Tongue (tissue), 3 donors: ENCODE measurements at places on chromosomes 12 and 14. TPM values are rescaled to one million over a fixed set of nuclear protein-coding genes. Genes with fewer than 3 reads are reported as not detected.

- DNase-seq: no peak
Observed at GRCh38 chr12:24553259-24553658, 395.6 kb downstream of the BCAT1 start.

DNA sequence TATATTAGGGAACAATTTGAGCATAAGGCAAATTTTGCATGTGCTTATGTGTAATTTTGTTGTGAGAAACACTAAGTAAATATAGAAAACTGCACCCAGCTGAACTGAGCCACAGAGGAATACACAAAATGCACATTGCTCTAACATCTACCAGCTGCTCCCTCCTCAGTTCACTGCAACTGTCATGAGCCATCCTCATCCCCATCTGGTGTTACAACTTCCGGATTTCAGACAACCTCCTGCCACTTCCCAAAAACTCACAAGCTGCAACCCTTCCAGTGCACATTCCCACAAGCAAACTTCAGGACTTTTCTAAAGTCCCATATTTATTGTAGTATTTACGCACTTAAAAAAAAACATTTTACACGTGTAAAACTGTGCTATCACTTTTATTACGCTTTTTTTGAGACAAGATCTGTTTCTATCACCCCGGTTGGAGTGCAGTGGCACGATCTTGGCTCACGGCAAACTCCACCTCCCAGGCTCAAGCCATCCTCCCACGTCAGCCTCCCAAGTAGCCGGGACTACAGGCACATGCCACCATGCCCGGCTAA, 169.1 kb upstream of the TBX3 start:
- peak; percentile 37 for DNase-seq

DNA sequence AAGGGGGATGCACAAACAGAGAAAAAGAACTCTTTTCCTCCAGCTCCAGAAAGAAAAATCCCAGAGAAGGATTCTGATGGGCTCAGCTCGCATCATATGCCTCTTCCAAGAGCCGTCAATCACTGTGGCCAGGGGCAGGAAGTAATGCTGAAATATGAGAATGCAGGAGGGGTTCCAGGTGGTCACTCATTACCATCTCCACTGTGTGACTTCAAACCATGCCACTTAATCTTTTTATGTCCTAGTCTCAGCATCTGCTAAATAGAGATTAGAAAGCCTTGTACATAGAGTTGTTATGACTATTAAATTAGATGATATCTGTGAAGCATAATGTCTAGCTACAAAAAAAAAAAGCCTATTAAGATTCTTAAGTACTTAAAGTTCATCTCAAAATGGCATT, 65.6 kb upstream of the FICD start:
- DNase-seq: no peak

DNA sequence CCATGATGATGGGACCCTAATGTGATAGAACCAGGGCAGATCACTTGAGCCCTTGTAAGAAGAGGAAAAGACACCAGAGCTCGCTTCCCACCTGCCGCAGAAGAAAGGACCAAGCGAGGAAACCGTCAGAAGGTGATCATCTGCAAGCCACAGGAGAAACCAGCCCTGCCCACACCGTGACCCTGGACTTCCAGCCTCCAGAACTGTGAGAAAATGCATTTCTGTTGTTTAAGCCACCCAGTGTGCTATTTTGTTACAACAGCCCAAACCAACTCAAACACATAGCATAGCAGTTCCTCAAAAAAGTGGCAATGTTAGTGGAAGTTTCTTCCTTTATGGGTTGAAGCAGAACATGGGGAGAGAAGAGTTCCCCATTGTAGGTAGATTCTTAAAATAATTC, 107.9 kb upstream of the BCL2L14 start:
- DNase-seq: no peak

- DNase-seq: no peak
Observed at GRCh38 chr14:72685456-72685855, 208.4 kb downstream of the DPF3 start.

DNA sequence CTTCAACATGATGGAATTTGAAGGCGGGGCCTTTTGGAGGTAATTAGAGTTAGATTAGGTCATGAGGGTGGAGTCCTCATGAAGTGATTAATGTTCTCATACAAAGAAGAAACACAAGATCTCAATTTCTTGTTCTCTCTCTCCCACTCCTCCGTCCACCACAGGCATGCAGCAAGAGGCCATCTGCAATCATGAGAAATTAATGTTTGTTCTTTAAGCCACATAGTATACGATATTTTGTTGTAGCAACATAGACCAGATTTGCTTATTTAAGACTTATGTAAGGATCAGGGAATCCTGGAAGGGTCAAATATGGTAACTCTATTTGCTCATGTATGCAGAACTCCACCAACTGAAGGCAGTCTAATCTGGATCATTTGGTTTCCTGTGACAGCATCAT, 429.0 kb downstream of the LRIG3 start:
- DNase-seq: peak; percentile 5

- no peak for DNase-seq
Observed at GRCh38 chr12:14993117-14993516, 20.3 kb downstream of the PDE6H start.

DNA sequence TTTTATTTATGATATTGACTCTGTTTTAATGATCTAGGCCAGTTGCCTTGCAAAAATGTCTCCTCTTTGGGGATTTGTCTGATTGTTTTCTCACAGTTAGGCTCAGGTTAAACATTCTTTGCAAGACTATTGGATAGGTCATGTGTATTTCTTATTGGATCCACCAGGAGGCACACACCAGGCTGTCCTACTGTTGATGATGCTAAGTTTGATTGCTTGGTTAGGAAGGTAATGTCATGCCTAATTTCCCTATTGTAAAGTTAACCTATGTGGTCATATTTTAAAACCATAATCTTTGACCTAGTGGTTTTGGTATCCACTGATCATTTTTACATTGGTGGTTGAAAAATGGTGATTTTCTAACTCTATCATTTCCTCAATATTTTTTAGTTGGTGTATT, 137.1 kb downstream of the BRMS1L start:
- DNase-seq: no peak

- peak; percentile 76 for DNase-seq
Observed at GRCh38 chr12:89225808-89226411, 126.4 kb downstream of the DUSP6 start.

DNA sequence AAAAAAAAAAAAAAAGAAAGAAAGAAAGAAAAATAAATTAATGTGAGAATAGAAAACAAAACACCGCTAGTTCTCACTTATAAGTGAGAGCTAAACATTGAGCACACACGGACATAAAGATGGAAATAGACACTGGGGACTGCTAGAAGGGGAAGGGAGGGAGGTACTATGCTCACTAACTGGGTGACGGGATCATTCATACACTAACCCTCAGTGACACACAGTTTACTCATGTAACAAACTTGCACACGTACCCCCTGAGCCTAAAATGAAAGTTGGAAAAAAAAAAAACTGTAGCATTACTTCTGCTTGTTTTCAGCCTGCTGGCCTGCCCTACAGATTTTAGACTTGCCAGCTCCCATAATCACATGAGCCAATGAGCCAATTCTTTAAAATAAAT, 10.5 kb upstream of the PRMT5 start:
- DNase-seq: no peak

DNA sequence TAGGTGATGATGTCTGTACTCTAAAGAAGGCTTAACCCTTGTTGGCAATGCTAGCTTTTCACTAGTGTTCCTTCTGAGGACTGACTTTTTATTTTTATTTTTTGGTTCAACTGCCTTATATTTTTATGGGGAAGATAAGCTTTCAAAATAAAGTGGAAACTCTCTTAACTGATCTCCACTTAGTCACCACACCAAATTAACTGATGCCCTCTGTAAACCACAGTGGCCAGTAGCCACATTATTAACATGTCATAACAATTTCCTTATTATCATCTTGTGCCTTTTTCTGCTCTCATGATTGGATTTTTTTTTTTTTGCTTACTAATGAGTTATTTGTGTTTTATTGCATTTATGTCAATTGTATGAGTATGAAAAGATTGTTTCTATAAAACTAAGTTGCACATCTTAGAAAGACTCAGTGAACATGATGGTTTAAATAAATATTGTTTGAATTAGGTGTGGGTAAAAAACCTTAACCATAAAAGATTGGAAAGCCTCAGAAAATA, 56.9 kb downstream of the SCFD1 start:
- no peak for DNase-seq

DNA sequence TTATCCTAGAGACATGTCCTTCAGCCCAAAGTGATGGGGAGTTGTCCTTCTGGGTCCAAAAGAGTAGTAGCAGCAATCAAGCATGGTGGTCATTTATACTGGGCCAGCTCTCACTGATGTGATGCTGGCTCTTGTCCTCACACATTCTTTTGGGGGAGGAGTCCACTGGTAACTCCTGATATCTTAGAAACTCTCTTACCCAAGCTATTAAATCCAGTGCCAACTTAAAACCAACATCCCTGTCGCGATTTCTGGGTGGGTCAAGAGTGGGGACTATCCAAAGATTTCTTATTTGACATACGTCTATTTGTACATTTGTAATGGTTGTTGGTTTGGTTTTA, 24.6 kb downstream of the DDX47 start:
- DNase-seq: no peak

DNA sequence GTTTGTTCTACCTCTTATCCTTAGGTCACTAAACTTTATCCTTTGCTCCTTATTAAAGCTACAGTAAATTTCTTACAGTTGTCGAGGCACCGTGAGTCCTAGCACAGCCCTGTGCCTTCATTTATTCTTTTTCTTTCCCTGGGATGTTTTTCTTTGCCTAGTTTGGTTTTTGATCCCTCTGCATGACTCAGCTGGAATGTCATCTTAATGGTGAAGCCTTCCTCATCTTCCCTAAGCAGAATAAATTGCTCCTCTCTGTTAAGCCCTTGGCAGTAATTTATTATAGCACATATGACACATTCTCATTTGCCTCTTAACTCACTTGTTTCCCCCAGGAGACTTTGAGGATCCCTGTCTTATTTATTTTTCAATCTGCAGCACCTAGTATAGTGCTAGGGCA, 16.6 kb downstream of the ACTR10 start:
- no peak for DNase-seq

DNA sequence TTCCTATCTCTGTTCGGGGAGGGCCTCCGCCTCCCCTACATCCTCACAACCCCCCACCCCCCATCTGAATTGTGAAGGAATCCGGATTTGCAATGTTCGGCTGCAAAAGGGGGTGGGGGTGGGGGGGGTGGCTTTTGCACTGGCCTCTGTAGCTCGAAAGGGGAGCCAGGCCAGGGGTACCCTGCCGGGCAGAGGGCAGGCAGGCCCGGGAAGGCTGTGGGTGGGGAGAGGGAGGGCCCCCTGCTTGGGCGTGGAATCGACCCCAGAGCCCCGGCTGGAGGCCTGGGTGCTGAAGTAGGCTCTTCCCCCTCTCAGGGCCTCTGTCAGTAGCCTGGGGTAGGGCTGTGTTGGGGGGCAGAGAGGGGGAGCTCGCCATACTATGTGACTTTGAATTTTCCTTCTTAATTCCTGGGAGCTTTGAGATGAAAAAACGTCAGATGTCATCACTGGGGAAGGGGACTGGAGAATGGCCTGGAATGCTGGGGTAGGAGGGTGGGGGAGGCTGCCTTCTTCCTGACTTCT, 1.1 kb downstream of the LRP1 start:
- DNase-seq: no peak

DNA sequence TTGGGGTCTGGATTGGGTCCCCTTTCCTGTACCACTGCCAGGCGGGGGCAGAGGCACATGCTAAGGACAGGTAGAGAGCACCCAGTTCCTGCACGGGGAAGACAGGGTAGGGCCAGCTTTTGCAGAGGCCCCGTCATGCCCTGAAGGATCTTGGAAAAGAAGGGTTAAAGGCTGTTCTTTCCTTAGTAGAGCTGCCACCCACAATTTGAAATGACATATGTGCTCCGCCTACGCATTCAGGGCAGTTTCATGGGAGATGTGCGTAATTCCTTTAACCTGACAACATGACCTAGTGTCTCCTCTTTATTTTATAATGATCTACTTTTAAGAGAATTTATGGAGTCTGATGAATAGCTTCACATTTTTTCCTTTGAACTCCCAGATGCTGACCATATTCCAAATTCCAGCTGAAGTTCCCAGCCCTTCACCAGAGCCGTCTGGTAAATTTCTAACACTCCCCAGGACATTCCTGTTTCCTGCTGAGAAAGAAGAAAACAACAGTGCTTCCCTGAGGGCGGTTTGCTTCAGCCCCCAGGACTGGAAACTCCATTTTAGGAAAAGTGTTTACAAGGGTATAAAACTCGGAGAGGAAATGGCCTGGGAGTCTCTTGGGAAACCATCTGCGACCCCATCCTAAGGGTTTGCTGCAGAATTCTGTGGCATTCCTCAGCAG, 58.9 kb upstream of the PLEKHG3 start:
- peak; percentile 83 for DNase-seq

GRCh38 chr14:93752980-93753561, 35.2 kb downstream of the PRIMA1 start:
- peak; percentile 24 for DNase-seq

- DNase-seq: no peak
Observed at GRCh38 chr14:83260751-83261150, 1727.1 kb upstream of the SEL1L start.

- no peak for DNase-seq
Observed at GRCh38 chr12:63093711-63094110, 57.3 kb downstream of the AVPR1A start.

DNA sequence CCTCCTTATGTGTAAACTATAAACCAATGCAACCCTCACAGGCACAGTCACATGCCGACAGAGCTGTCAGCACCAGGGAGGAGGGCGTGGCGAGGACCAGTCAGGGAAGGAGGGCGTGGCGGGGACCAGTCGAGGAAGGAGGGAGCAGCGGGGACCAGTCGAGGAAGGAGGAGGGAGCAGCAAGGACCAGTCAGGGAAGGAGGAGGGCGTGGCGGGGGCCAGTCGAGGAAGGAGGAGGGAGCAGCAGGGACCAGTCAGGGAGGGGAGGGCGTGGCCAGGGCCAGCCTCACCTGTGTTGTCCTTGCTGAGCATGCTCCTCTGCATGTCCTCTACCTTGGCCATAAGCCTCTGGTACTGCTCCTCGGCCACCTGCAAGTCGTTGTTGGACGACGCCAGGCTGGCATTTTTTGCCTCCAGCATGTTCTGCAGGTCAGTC, 24.2 kb downstream of the GOLGA3 start:
- no peak for DNase-seq

DNA sequence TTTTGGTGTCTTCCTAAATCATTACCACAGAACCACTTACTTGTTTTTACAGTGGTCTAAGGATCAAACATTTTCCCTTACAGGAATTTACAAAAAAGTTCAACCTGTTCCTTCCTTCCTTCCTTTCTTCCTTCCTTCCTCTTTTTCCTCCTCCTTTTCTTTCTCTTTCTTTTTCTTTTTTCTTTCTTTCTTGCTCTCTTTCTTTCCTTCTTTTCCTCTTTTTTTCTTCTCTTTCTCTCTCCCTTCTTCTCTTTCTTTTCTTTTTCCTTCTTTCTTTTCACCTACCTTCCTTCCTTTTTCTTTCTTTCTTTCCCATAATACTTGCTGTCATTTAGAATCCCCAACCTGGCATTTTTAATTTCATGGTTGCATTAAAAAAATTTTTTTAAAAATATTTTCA, 59.2 kb upstream of the PPP4R3A start:
- no peak for DNase-seq

- no peak for DNase-seq
Observed at GRCh38 chr14:69324341-69324931, 64.5 kb downstream of the GALNT16 start.

- DNase-seq: no peak
Observed at GRCh38 chr12:20280515-20280914, 87.8 kb upstream of the PDE3A start.

The CCT2 gene
- total RNA-seq: 172 TPM

The MMP14 gene
- 131 TPM for total RNA-seq

The IQSEC3 gene
- total RNA-seq: 0.82 TPM

The MIA2 gene
- 46.9 TPM for total RNA-seq

The DCN gene
- 470 TPM for total RNA-seq

The KRT73 gene
- total RNA-seq: not detected

The REM2 gene
- total RNA-seq: 0.72 TPM

The PAX9 gene
- 31.5 TPM for total RNA-seq

The TOMM20L gene
- not detected for total RNA-seq

The TCL1B gene
- not detected for total RNA-seq

The SLCO1A2 gene
- 0.10 TPM for total RNA-seq

The LTBR gene
- 34.5 TPM for total RNA-seq
